ENCODE measurements at places on chromosomes 2 and 18.

- DNase-seq, result no peak
Observed at GRCh38 chr2:109120166-109120565, 8.8 kb upstream of the SH3RF3 start.

DNA sequence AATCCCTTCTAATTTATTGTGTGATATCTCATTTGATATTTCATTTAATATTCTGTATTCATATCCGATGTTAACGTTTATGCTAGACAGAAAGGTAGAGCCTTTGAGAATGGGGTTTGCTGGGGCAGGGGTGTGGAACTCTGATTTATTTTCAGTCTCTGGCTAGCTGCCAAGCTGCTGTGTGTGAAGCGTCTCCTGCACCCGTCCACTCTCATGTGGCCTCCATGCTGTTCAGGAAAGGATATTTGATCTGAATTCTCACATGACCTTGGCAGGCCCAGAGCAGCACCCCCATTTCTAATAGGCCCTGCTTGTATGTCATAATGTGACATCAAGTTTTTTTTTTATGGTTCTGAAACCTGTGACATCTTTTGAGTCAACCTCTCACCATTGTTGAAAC, 1.6 kb downstream of the IL1R1 start:
- no peak for DNase-seq

GRCh38 chr18:23648456-23648855, 14.3 kb downstream of the ANKRD29 start:
- no peak for DNase-seq

GRCh38 chr2:172086241-172087206, 1.2 kb downstream of the DLX1 start:
- DNase-seq, result no peak

DNA sequence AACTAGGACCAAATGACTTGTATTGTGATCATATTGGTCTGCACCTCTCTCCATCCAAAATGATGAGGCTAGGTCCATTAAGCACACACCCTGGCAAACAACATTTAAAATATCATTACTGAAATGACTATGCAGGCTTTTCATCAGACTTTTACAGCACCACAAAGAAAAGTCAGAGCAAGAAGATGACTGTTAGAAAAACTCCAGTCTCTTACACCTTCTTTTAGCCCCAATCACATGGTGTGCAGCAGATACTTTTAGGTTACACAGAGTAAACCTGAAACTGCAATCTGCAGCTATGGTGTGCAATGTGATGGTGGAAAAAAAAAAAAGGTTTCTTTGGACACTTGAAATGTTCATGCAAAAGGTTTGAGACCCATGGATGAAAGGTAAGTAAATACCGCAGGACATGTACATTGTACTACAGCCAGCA, 5.4 kb upstream of the POLI start:
- DNase-seq, result no peak

- DNase-seq, result no peak
Observed at GRCh38 chr2:26646986-26647672, 6.0 kb upstream of the CIB4 start.

GRCh38 chr18:12399231-12399630, 8.5 kb upstream of the PRELID3A start:
- no peak for DNase-seq

GRCh38 chr2:30985493-30986230, 152.6 kb downstream of the GALNT14 start:
- no peak for DNase-seq

DNA sequence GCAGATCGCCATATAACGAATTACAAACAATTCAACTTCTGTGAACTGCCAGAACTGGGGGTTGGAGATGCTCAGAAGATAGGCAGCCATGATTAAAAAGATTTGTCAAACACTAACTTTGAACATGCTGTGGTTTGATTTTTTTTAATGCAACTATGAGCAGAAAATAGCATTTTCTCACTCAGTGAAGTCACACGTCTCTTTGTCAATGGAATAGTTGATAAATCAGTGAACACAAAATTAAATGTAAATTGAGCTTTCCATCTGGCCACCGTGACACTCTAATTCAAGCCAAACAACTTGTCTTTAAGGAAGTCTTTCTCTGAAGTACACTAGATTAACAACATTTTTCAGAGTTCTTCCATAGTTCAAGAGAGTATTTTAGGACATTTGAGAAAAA, 228.6 kb upstream of the LINC00305 start:
- DNase-seq, result no peak

All from HFFc6 (cell line).